ENCODE measurements at places on chromosomes 1 and 21.

DNA sequence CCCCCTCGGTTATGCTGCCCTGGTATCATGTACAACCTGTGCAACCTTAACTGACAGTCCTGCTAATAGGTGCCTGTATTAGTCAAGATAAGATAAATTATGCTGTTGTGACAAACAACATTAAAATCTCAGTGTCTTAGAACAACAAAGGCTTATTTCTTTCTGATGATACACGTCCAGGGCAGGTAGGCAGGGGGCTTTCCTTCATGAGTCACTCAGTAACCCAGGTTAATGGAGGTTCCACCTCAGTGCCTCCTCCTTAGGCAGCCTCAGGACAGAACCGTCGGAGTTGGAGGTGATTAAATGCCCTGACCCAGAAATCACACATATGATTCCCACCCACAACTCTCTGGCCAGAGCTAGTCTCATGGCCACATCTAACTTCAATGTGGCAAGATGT lies 94.6 kb upstream of the CASZ1 start:
- DNase-seq, result no peak

GRCh38 chr1:39236971-39237370 lies 32.5 kb downstream of the MACF1 start:
- no peak for DNase-seq

- DNase-seq, result no peak
Observed at GRCh38 chr1:27669876-27670275, 2.1 kb downstream of the IFI6 start.

GRCh38 chr1:3035563-3036446 lies 14.5 kb downstream of the ACTRT2 start:
- DNase-seq, result no peak
